Hematopoietic multipotent progenitor cell (in vitro differentiated cells): ENCODE measurements at places on chromosomes 4 and X. TPM values are rescaled to one million over a fixed set of nuclear protein-coding genes. Genes with fewer than 3 reads are reported as not detected.

DNA sequence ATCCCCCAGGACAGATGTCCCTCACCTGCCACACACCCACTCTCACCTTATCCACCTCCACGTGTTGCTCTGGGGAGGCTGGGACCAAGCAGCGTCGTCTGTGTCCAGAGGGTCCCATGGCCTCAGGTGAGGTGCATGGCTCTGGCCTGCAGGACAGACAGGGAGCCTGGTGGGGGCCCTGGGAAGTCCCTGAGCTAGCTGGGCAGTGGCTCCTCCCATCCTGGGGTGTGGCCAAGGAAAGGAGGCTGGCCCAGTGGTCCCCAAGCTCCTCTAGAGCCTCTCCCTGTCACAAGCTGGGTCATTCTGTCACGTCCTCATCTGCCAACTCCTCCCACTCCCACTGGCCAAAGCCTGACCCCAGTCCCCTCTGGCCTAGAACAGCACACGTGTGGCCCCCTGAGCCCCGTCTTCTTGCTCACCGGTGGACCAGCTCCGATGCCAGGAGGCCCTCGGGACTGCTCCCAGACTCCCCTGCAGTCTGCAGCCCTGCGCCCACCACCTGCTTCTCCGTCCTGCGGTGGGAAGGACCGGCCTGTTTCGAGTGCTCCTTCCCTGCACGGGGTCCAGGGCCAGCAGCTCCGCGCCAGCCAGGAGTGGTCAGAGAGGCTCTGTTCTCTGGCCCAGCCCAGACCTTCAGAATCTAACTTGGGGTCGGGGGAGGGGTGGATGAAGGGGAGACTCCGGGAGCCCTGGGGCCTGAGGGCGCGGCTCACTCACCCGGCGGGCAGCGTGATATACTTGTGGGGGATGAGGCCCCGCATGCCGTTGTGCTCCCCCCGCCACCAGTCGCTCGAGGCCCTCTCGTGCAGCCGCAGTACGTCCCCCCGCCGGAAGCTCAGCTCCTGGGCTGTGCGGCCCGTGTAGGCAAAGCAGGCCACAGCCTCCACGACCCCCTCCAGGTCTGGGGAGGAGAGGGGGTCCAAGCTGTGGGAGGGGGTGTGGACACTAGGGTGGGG, 4.8 kb downstream of the AVPR2 start:
- no peak for DNase-seq

DNA sequence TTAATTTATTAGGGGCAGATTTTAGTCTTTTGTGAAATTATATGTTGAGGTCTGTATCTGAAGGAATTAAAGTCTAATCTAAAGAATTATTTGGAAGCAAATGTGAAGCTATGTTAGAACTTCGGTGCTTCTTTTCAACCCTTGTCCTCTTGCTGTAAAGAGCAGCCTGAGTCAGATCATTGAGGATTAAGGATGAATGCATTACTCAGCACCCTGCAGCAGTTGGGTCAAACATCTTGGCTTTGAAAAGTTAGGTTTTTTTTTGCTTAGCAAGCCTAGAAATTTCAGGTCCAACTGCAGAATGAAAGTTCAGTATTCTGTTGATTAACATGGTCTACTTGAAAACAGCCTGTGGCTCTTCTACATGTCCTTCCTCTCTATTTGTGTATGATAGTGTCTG, 57.6 kb downstream of the SLC4A4 start:
- DNase-seq, result no peak

The CENPVL1 gene
- total RNA-seq, result 0.54 TPM

The PPARGC1A gene
- total RNA-seq, result not detected

The GLRA3 gene
- under 0.01 TPM for total RNA-seq
